ENCODE measurements at places on chromosomes 2 and 18.
A peak's percentile ranks its signal among the peaks of the same experiment; 100 is the strongest.

- no peak for DNase-seq
Observed at GRCh38 chr2:134432435-134432883, 178.6 kb downstream of the MGAT5 start.

DNA sequence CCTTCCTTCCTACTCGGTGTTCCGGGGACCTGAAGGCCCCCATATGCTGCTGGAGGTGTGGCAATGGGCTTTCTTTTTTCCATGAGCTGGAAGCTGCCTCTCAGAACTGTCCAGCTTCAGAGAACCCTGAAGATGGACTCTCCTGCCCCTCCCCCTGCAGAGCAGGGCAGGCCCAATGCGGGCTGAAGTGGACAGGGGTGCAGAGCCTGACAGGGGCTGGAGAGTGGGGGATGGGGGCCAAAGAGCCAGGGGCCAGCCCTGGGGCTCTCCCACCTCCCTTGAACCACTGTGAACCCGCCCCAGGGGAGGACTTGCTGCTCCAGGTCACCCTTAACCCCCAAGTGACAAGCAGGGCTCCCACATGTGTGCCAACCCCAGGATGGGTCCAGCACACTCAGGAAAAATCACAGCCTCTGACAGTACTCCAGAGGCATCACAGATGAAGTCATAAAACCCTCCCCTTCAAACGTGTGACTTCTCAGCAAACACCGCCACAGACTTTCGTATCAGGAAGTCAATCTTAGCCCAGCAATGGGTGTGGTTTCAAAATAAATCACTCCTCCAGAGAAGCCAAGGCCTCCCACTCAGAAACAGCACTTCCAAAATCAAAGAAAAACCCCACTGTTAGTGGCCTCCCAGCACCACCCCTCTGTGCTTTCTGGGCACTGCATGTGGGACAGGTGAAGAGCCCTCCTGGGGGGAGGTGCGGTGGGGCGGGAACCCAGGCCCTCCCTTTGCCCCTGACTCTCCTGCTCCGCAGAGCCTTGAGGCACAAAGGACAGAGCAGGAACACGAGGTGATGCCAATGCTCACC lies 135.8 kb downstream of the HDAC4 start:
- peak; percentile 92 for DNase-seq

DNA sequence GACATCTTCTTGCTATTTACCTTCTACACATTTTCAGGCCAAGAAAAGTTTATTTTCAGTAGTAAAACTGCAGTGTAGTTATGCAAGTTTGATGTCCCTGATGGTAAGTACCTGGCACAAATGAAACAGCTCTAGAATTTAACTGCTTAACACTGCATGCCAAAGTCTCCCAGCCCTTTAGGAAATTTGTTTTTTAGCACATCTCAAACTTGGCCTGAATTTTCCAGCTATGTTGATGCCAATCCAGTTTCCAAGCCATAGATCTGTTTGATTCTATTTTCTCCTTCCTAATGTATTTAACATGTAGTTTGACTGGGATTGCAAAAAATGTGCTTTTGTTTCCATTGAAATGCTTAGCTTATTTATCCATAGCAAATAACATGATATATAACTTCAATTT lies 29.3 kb upstream of the ZNF385B start:
- DNase-seq: no peak

DNA sequence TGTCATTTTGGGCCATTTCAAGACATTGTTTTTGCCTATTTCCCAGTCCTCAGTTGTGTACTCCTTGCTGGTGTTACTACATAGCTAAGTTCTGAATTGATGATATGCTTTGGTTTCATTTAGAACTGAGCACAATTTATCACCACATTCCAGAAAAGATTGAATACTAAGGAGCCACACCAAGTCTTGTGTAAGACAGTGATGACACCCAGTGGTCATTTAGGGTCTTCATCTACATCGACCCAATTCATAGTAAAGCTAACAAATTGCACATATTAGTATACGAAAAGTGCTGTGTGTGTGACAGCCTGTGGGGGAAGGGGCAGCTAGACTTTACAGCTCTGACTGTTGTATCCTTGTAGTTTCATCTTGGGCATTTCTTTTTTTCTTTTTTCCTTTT lies 10.9 kb upstream of the DLX2 start:
- DNase-seq: no peak

GRCh38 chr18:23802817-23803216 lies 113.6 kb downstream of the LAMA3 start:
- DNase-seq: no peak

DNA sequence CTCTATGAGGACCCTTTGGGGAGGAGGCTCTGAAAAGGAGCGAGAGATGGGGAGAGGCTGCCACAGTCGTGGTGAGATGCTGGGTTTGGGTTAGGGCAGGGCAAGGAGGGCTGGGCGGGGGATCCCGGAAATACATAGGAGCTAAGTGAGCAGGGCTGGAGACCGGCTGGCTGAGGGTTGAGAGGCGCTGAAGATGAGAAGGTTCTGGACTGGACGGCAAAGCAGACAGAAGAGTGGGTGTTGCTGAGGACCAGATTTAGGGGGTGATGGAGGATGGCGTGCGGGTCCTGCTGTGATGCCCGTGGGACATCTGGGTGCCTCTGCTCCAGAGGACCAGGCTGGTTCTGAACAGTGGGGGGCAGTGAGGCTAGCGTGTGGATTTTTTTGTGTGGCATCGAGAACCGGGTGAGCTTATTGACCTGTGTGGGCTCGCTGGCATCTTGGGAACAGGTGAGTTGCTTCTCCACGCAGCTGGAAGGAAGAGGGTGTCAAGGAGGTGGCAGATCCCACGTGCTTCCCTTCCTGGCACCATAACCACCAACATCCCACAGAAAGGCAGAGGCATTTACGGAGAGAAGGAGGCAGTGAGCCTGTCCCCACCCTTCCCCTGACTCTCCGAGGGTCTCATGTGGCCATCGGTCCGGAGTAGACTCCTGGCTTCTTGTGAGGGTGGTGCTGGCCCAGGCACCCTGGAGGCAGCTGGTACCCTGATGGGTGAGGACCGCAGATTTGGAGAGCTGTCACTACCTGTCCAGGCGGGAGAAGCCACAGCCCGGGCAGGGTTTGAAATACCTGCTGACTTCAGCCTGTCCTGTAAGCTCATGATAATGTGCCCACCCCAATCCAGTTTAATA lies 70.3 kb downstream of the ASB1 start:
- no peak for DNase-seq

GRCh38 chr2:188439986-188440385 lies 148.3 kb downstream of the GULP1 start:
- DNase-seq: no peak

DNA sequence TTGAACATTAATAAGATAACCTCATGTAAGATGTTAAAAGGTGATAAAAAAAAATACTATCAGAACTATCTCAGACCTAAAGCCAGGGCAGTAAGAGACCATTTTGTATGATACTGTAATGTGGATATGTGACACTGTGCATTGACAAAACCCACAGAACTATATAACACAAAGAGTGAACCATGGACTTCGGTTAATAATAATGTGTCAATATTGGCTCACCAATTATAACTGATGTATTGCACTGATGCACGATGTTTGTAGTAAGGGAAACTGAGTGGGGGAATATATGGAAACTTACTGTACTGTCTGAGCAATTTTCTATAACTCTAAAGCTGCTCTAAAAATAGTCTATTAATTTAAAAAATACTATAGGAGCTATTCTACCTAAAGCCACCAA lies 40.7 kb upstream of the PARD3B start:
- DNase-seq: no peak

Data from inflammatory macrophage treated with lipopolysaccharide for 4 hours (primary cell).